Caki2 (cell line): ENCODE measurements at places on chromosomes 11 and 22.

DNA sequence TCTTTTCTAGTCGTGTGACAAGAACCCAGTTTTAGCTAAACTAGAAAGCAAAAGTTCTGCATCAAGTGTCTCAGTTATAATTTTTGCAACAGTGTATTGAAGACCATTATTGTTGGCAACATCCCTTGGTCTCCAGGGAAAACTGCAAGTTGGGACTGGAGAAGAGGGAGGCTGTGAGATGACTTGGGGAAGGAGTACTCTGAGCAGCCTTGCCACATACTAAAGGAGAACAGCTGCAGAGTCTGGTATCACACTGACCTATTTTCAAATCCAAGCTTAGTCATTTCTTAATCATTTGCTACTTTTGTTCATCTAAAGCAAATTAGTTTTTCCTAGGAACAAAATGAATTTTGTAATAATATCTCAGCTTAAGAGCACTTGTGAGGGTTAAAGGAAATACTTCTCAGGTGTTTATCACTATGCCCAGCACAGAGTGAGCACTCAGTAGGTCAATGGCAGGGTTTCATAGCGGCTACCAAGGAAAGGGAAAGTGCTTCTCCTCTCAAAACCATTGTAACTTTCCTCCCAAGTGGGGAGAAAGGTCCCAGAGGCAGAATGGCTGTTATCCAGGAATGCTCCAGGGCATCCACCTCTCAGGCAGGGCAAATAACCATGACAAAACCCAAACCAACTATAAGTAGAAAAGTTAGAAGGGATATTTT lies 247.1 kb downstream of the C11orf87 start:
- no peak for DNase-seq

DNA sequence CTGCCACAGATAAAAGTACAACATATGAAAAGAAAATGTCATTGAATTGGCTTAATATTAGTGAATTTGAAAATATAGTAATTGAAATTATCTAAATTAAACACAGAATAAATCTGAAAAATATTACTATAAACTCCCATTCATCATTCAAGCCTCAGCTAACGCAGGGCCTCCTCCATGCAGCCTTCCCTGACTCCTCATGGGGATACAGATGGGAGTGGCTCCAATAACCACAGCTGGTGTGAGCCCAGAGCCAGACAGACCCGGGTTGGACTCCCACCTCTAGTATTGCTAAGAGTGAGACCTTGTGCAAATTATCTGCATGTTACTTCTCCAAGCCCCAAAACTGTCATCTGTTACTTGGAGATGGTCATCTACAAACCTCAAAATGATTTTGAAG lies 44.9 kb downstream of the CSF2RB start:
- DNase-seq: no peak

DNA sequence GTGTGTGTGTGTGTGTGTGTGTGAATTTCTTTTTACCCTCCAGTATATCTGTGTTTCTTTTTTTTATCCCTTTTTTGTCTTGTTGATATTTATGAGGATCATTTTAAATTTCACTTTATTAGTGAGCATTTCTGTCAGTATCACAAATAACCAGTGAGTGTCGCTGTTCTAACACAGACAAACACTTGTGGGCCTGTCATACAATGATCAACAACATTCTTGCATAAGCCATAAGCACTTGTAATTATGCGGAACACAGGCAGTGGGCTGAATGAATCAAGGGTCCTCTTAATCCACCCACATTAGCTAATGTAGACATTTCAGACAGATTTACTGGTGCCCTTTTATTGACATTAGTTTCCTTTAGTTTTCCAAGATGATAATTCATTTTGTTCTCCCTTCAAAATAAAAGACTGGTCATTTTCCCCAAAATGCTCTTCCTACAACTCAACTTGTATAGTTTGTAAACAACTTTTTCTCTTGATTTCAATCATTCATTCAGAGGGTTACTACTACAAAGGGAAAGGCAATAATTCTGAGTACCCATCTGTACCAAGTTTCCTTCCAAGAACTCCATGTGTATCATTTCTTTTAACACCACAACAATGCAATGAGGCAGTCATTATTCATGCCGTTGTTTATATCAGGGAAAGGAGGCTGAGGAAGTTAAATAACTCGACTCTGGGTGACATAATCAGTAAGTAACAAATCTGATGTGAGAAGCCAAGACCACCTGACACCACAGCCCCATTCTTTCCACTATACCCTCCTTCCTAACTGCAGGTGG lies 34.5 kb upstream of the ANO3 start:
- DNase-seq: peak; percentile 14

GRCh38 chr11:34223907-34224306 lies 118.5 kb downstream of the NAT10 start:
- DNase-seq: no peak

DNA sequence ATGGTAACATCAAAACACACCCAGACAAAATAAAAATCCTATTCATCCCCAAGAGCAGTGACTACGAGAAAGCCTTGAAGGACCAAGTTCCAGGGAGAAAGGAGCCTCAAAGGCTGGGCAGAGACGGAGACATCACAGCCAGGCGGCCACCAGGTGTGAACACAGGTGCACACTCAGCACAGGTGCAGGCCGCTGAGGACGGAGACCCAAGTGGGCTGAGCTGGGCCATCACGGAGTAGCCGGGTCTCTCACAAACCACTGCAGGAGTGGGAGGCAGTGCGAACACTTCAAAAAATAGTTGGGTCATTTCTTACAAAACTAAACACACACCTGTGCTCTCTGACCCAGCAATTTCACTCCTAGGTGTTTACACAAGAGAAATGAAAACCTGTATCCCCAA lies 72.6 kb downstream of the PHF21B start:
- no peak for DNase-seq

DNA sequence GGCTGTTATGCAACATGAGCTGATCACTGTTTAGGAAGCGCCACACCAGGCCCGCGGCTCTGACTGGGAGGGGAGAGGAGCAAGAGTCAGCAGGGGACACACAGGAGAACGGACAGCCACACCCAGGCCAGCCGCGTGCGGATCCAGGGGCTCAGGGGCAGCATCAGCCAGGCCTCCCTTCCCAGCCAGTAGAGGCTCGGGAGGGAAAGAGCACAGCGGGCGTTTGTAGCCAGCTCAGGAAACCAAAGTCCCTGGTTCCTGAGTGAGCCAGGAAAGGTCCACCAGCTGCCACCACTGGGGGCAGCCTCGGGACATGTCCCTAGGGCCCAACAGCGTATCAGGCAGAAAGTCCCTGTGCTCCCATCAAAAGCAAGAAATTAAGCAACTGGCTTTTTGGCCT lies 71.8 kb upstream of the PITPNB start:
- DNase-seq: peak; percentile 22

- DNase-seq: peak; percentile 66
Measured at GRCh38 chr11:86193297-86194095, 51.1 kb upstream of the EED start.

- peak; percentile 39 for DNase-seq
Measured at GRCh38 chr11:66720223-66720898, 8.7 kb downstream of the SPTBN2 start.

- DNase-seq: no peak
Measured at GRCh38 chr11:123736769-123737168, 4.7 kb downstream of the ZNF202 start.

GRCh38 chr11:116281173-116282160 lies 491.3 kb downstream of the BUD13 start:
- no peak for DNase-seq

GRCh38 chr22:35024364-35024692 lies 41.6 kb upstream of the ISX start:
- DNase-seq: no peak

GRCh38 chr11:103433386-103434072 lies 324.3 kb downstream of the DYNC2H1 start:
- peak; percentile 24 for DNase-seq

DNA sequence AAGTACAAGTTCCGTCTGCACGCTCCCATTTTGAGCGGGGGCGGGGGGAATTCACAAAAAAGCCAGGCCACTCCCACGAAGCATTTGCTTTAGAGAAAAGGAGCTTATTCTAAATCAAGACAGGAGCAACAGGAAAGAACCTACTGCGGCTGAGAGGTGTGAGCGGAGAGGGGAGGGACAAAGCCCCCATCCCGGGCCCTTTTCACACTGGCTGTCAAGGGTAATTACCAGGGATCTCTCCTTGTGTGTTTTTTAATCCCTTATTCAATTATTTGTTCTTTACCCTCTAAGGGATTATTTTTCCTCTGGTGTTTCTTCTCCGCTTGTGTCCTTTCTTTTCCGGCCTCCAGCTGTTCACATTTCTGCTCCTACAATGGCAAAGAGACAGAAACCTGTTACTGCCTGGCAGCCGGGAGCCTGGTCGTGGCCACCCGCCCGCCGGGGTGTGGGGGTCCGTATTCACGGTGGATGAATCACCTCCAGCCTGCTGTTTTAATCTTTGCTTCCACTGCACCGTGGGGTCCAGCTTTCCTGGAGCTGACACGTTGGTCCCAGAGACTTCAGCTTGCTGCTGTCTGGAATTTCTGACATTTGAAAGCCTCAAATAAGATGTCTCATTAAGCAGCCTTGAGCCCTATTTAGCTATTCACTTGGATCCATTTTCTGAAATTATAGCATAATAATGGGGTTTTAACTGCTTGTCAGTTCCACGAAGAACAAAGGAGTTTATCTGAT lies 61.4 kb upstream of the FADD start:
- DNase-seq: no peak

- DNase-seq: peak; percentile 75
Measured at GRCh38 chr22:45064313-45065278, 54.8 kb upstream of the PHF21B start.

DNA sequence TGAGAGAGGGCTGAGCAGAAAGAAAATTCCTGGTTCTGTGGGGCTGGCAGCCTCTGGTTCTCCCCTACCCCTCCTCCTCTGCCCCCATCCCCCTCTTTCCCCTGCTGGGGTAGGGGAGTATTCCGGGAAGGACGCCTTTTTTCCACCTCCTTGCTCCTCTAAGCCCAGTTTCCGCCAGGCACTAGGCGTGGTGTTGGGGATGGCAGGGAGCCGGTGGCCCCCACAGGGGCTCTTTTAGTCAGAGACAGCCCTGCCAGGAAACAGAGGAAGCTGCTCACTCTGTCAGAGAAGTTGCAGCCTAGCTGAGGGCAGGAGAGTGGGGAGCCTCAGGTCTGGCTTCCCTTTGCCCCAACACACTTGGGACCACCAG lies 15.6 kb upstream of the ARHGEF17 start:
- no peak for DNase-seq

DNA sequence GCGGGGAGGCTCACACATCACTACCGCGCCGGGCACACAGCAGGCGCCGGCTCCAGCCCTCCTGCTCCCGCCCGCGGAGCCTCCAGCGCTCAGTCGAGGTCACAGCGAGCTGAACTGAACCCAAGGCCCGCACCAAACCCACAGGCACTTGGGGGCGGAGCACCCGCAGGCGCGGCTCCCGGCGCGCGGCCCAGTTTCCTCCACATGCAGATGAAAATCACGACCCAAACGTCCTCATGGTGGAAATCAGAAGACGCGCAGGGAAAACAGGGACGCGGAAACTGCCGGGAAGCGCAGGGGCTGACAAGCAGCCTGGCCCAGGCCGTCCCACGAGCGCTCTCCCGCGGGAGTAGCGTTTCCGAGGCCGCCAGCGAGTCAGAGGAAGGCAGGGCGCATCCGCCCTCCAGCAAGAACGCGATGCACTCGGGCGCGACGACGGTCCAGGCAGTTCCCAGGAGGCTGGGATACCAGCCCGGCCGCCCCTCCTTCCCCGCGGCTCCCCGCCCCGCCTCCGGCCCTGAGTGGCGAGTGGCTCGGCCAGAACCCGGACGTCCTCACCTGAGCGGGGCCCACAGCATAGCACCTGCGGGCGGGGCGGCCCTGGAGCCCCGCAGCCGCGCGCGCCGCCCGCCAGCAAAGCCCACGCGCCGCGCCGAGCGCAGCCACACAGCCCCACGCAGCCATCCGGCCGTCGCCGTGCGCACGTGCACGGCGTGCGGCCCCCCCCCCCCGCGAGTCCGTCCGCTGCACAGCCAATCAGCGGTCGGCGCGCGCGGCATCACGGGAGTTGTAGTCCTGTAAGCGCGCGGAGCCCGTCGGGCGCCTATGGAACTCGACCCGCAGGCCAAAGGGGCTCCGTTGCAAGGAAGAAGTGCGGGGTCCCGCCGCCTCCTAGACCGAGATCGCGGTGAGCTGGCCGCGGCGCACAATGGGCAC lies at the start of gene HDHD5:
Gene HDHD5, minus strand, starts transcription at position 710 of the 936 bp plus-strand sequence. Its CDS starts 26 bp downstream, at position 684.
- peak; percentile 94 for DNase-seq

- no peak for DNase-seq
Measured at GRCh38 chr11:94638902-94639373, 71.8 kb downstream of the PIWIL4 start.

- no peak for DNase-seq
Measured at GRCh38 chr11:75763846-75764245, 4.7 kb upstream of the DGAT2 start.

- no peak for DNase-seq
Measured at GRCh38 chr11:125720781-125721180, 25.3 kb upstream of the PATE1 start.

GRCh38 chr11:76637491-76638269 lies 32.9 kb downstream of the LRRC32 start:
- no peak for DNase-seq

GRCh38 chr11:2825889-2826678 lies 59.5 kb downstream of the CDKN1C start:
- no peak for DNase-seq

DNA sequence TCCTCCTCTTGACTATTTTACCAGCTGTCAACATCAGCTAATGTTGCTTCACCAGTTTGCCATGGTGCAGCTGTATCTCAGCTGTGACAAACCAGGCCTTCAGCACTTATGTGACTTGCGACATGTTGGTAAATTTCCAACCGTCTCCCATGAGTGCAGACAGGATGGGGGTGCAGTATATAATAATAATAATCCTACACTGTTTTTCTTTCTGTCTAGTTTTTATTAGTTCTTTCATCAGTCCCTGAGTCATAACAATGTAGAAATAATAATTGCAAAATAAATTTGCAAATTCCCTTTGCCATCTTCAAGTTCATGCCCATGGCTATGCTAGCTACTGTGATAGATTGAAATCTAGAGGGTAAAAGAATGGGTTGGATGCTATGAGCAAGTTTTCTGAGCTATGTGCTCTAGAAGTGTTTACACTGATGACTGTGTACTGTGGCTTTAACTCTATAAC lies 4.9 kb downstream of the MMP13 start:
- no peak for DNase-seq

- DNase-seq: no peak
Measured at GRCh38 chr11:128614026-128614425, 26.7 kb upstream of the ETS1 start.

DNA sequence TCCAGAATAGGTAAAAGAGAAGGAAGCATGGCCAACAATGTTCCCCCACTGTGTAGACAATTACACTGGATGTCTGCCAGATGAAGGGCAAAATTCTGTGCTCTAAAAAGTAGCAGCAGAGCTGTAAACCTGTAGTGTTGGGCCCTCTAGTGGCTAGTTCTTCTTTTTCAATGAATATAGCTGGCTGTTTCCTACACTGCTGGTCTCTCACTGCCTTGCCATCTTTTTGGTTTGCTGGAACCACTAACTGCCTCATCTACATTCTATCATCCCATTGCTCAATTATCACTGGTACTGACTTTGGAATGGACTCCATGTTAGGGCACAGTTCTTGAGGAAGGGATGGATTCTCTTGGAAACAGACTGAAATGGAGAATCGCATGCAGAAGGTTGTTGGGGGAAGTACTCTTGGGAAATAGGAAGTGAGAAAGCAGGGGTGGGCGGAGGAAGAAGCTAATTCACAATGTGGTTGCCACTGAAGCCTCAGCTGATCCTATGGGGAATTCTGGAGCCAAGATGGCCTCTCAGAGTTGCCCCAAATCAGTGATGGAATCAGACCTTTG lies 17.9 kb downstream of the KCNE3 start:
- peak; percentile 40 for DNase-seq
